ENCODE measurements at places on chromosomes 16 and 17. TPM values are rescaled to one million over a fixed set of nuclear protein-coding genes. Genes with fewer than 3 reads are reported as not detected.

Gene ACSM2B
- not detected for total RNA-seq

DNA sequence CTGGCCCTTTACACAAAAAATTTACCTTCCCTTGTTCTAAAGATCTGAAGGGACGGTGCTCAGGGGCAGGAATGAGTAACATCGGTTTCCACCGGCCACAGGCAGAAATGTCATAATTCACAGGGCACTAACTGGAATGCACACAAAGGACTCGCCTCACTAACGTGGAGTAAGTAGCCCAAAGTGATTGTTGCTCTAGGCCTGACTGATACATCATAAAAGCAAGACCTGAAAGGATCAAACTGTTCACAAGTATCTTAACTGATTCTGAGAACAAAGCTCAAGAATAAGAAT is 8.9 kb upstream of the TCF25 start:
- DNase-seq = peak; percentile 38

GRCh38 chr17:72616447-72616846 is 476.0 kb downstream of the SLC39A11 start:
- DNase-seq = no peak

GRCh38 chr16:85004587-85005205 is 6.6 kb downstream of the ZDHHC7 start:
- no peak for DNase-seq

All from activated CD4-positive, alpha-beta memory T cell treated with anti-CD3 and anti-CD28 coated beads, Interleukin-2, amount 10 ng/mL, durations not matched to agents 7 days and 5 days (primary cell).